ENCODE measurements at places on chromosomes 3 and 15.

- DNase-seq = no peak
Observed at GRCh38 chr3:175764722-175765121, 905.6 kb downstream of the NAALADL2 start.

GRCh38 chr3:195715583-195716266 lies 5.1 kb upstream of the MUC20 start:
- DNase-seq = peak; percentile 97

GRCh38 chr3:170741756-170742529 lies 128.1 kb downstream of the RPL22L1 start:
- peak; percentile 96 for DNase-seq

DNA sequence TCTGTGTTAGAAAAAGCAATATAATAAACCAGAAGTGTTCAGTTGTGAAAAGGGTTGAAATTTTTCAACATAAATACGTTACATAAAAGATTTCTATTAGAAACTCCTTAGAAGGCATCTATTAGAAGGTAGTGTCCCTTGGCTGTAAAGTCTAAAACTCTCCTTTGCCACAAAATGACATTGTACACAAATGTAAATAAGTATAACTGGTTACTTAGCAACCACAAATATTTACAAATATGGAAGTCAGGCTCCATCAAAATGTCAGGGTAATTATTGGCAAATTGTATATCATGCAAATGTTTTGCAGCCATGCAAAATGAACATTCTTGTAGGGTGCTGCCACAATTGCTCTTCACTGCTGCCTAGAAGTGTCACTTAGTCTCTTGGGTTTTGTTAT lies 419.1 kb upstream of the CDIN1 start:
- no peak for DNase-seq

DNA sequence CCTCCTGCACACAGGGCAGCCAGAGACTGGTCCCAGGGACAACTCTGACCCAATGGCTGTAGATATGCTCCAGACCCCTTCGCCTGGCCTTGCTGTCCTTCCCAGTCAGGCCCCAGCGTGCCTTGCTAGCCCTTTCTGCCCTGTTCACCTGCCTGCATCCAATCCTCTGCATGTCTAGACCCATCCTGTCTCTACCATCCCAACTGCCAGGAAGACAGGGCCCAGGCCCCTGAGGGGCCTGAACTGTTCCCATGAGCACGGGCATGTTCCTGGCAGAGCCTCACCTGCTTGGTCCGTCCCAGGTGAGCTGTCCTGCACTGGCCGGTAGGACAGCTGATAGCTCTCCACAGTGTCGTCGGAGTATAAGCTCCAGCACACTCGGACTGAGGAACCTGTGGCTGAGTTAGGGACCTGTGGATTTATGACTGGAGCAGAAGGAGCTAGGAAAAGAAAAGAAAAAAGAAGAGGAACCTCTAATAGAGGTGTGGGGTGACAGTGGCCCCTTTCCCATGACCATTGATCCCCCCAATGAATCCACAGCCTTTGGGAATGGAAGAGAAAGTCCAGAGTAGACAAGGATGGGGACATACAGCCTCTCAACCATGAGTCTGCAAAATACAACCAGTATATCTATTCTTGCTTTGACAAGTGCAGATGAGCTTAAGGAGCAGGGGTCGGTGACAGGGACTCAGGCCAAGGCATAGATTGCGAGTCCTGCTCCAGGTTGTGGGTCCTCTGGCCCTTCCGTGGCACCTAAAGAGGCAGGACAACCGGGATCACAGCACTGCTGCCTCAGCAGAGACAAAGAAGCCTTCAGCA lies 33.9 kb downstream of the FSD2 start:
- DNase-seq = no peak

DNA sequence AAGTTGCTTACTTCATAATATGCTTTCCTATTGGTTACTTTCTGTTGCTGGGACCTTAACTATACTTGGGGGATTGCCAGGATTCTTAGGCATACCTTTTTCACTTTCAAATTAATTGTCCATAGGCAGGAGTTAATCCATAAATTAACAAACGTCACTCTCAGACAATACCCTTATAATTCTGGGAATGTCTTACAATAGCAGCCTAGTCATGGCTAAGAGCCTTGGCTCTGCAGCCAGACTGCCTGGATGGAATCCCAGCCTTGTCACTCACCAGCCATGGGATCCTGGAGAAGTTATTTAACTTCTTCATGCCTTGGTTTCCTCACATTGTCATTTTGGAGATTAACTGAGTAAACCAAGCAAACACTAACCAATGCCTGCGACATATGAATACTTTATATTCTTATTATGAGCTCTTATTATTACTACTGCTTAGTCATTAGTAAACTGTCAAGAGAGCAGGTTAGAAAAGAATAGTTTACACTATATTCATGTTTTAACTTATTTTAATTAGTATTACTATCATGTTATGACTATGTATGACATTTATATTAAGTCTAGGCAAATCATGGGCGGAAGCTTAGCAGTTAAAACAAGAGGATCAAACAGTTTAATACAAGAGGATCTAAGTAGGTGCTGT lies 29.0 kb downstream of the GYG1 start:
- DNase-seq = no peak

- no peak for DNase-seq
Observed at GRCh38 chr3:166257715-166258114, 420.5 kb upstream of the BCHE start.

DNA sequence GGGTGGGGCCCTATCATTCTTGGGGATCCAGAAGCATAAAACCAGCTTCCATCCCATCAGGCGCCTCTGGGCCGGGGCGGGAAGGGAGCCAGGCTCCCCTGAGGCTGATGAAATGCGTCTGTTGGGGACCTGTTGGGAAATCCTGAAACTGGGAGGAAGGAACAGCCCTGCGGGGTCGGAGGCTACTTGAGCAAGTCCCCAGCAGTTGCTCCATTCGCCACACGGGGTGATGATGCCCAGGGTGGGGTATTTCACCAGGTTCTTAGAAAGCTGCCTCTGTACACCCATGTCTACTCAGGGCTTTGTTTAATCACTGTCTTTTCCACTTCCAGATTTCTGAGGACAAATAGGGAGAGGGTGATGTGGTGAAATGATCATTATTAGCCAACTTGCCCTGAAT lies 25.4 kb upstream of the TSEN2 start:
- DNase-seq = no peak

All from PC-9 (cell line).